ENCODE measurements at places on chromosomes 13 and 19.

DNA sequence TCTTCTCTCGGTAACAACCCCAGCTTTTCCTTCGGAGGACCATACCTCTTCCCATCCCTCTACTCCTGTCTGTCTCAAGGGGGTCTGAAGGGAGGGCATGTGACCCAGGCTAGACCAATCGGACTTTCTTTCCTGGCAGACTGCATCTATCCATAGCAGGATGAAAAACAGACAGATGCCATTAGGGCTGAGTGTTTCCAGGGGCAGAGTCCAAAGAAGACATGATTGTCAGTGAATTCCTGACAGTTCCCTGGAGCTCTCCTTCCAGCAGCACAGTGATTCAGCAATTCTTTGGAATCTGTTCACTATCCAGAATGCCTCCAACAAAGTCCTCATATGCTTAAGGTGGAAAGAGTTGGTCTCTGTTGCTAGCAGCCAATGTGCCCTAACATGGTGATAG, 189.8 kb downstream of the KCTD12 start:
- no peak for DNase-seq

- no peak for DNase-seq
These were observed 24.0 kb upstream of the ZNF492 start for GRCh38 chr19:22610121-22610520.

GRCh38 chr13:58313219-58313618, 681.7 kb downstream of the PCDH17 start:
- no peak for DNase-seq

GRCh38 chr19:4640247-4641000, 1.1 kb downstream of the TNFAIP8L1 start:
- DNase-seq = no peak

GRCh38 chr19:41910992-41911888, 17.0 kb downstream of the ERFL start:
- no peak for DNase-seq

GRCh38 chr13:73991384-73991783, 142.8 kb downstream of the KLF12 start:
- no peak for DNase-seq

DNA sequence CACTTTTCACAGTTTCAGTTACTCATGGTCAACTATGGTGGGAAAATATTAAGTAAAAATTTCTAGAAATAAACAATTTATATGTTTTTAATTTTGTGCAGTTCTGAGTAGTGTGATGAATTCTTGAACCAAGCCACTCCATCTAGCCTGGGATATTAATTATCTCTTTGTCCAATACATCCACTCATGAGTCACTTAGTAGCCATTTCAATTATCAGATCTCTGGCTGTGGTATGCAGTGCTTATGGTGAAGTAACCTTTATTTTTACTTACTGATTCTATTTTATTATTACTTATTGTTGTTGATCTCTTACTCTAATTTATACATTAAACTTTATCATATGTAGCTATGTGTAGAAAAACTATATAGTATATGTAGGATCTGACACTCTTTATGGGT, 128.9 kb upstream of the KLHL1 start:
- peak; percentile 15 for DNase-seq

DNA sequence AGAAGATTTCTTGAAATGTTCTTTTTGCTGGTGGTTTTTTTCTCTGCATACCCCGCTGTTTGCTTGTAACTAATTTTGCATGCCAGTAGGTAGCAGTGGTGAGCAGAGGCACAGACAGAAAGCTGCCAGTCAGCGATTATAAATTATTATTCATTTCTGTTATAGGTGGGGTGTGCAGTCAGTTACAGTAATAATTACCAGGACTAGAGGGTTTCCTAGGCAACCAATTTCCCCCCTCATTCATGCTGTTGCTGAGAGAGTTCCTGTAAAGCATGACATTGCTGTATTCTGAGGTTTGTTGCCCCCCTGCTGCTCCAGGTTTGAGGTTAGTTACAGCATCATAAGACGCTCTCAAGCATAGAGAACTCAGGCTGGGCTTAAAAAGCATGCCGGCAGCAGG, 104.5 kb downstream of the URI1 start:
- peak; percentile 54 for DNase-seq

GRCh38 chr13:114140131-114140905, 7.9 kb upstream of the RASA3 start:
- no peak for DNase-seq

DNA sequence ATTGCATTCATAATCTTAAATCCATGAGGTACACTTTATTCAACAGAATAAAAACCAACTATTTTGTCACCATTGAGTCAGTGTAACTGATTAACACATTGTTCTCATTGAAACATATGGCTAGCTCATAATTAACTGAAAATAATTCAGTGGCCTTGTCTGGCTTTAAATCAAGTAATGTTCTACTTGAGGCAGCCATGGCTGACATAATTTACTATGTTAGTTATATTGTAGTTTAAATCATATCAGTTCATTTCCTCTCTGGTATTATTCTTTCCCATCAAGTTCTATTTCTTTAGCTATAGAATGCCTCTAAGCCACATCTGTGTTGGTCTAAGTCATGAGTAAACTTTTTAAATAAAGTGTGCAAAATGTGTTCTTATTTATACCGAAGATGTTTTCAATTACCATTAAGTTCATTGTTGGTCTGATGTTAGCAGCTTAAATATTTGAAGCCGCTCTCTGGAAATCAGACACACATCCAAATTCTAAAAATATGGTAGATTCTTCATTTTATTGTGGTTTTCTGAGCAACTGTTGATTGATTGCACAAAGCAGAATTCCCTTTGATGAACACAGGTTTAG, 393.7 kb downstream of the GPC6 start:
- DNase-seq = no peak

GRCh38 chr19:16325641-16326400, 1.2 kb downstream of the KLF2 start:
- DNase-seq = no peak

Measured in kidney glomerular epithelial cell (primary cell).